ENCODE measurements at places on chromosomes 1 and 21.
A peak's percentile ranks its signal among the peaks of the same experiment; 100 is the strongest.

DNA sequence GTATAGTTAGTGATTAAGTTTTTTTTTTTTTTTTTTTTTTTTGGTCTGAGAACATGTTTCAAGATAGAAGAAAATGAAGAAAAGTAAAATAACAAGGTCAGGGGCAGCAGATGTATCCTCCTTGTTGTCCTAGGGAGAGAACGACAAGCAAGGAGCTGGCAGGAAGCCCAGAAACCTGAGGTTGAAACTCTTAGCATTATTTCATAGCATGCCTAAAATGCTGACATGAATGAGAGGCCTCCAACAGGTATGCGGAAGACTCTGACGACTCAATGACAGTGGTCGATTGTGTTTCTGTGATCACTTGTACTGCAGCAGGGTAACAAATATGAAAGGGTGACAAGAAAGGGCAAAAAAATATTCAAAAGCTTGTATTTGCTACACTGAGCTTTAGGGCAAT, 415.9 kb downstream of the PLA2G4A start:
- DNase-seq: no peak

GRCh38 chr1:226001963-226002666, 3.0 kb upstream of the SDE2 start:
- DNase-seq: peak; percentile 92

DNA sequence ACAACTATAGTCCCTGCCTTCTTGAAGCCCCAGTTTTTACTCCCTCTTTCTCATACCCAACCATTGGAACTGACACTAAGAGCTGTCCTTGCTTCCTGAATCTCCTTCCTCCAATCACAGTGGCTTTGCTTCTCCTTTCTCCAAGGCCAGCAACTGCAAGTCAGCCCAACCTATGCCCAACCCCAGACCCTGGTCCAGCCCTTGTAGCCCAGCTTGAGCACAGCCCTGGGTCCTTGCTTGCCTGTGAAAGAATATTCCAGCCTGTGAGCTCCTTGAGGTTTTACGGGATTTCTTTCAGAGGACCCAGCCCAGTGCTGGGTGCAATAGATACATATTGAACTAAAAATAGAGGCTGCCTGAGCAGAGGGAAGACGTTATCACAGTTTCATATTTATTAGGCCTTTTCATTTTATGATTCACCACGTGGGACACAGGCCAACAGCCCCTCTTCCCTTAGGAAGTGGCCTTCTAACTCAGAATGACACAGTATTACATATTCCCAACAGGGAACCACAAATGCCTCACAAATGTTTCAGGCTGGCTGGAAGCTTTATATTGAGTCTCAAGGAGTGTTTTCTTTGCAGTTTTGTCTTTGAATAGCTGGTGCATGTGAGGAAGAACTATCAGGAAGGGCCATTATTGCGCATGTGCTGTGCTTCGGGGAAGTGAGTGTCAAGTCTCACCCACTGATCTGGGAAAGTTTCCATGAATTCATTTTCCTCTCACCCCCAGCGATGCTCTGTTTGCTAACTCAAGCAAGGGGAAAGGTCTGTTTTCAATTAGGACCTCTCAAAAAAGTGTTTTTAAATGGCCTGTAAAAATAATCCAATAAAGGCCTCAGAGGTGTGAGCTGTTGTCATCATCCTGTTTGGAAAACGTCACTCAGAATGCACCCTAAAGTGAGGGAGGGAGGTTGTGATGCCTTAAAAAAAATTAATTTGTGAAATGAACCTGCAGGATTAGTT, 92.3 kb upstream of the NFIA start:
- DNase-seq: no peak

- no peak for DNase-seq
These were observed 50.0 kb upstream of the BOLA1 start for GRCh38 chr1:149849111-149849946.

GRCh38 chr1:224432672-224433040, 1.9 kb downstream of the WDR26 start:
- DNase-seq: no peak

Data from AML-193 (cell line).